ENCODE measurements at places on chromosomes 6 and 20.

DNA sequence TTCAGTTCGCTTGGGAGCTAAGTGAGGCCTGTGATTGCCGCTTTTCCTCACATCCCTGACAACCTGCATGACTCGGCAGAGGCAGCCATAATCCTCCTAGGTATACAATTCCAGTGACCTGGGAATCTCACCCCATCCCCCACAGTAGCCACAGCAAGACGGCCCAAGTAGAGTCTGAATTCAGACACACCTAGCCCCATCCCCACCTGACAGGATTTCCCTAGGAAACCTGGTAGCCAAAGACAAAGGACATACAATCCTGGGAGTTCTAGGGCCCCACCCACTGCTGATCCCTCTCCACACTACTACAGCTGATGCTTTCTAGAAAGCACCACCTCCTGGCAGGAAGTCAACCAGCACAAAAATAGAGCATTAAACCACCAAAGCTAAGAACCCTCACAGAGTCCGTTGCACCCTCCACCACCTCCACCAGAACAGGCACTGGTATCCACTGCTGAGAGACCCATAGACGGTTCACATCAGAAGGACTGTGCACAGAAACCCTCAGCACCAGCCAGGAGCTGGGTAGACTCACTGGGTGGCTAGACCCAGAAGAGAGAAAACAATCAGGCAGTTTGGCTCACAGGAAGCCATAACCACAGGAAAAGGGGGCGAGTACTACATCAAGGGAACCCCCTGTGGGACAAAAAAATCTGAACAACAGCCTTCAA, 17.9 kb upstream of the RUNX2 start:
- DNase-seq: peak; percentile 5

GRCh38 chr20:61115364-61116065, 136.5 kb upstream of the CDH4 start:
- no peak for DNase-seq

DNA sequence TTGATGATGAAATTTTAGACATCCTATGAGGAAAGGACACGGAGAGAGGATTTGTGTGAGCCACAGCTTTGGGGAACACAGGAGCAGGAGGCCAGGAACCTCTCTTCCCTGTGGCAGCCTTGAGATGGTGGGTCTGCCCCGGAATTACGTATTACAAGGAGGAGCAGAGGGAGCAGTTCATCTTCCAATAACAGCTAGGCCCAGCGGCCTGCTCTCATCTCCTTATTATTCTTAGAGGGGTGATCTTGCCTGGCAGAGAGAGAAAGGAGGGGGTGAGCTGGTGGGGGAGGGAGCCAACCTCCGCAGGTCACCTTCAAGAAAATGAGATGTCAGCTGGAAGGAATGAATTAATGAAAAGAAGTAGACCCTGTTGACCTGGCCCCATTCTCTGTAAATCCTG, 305.8 kb downstream of the LRFN2 start:
- no peak for DNase-seq

DNA sequence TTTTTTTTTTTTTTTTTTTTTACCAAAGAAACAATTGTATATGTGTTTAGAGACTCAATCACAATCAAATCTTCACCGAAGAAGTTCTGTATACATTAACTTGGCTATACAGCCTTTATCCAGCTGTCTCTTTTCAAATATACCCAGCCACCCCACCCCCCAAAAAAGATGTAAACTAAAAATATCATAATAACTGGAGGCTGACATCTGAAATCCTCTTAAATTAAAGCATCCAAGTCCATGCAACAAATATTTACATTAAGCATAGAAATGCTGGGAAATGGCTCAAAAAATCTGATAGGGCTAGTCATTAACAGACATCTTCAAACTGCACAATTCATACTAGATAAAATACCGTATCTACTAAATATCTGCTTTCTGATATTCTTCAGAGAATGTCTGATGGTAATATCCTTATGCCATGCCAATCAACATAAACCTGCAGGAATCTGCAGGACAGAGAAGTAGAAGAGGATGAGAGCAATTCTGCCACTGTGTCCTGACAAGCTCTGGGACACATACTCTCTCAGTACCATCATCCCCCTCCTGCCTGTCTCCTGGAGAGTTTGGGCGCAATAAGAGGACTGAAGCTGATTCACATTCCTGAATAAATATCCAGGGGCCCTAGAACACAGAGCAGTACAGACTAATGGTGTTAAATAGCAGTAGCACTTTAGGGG, 152.4 kb downstream of the KIF6 start:
- no peak for DNase-seq

DNA sequence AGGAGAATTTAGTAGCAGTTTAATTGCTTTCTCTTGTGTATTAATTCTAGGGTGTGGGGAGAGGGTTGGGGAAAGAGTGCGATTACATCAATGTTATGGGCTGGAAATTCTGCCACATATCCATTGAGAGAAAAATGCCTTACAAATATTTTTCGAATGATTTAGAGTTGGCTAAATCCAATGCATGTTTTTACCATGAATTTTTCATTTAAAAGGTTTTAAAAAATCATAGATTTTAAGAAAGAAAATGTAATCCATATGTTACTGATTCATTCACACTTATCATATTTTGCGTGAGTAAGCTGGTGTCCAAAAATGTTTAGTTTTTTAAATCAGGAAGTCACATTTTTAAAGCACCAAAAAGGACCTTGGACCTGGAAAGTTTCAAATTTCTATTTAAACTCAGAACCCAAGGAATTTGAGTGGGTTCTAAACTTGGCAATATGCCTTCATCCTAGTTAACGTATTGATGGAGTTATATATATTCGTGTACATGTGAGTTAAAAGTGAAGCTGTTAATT, 627.4 kb upstream of the CITED2 start:
- DNase-seq: no peak

- no peak for DNase-seq
Measured at GRCh38 chr20:24615353-24615752, 145.9 kb downstream of the SYNDIG1 start.
